Neural progenitor cell (in vitro differentiated cells): ENCODE measurements at places on chromosomes 4 and X.

DNA sequence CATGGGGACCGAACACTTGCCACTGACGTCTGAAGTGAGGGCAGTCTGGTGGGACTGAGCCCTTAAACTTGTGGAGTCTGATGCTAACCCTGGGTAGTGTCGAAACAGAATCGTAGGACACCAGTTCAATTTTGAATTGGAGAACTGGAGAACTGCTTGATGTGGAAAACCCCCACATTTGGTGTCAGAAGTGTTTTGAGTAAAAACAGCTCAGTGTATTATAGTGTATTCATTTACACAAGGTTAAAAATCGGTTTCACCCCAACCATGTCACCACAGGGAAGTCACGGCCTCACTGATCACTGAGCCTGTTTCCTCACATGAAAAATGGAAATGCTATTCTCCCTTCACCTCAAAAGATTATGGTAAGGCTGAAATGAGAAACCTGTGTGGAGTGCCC is 21.9 kb downstream of the PIN4 start:
- no peaks in the 10 kb centered on the region for H3K4me1 ChIP-seq
- peaks cover 4% of the 10 kb centered on the region for H3K36me3 ChIP-seq
- H3K27me3 ChIP-seq, result no peaks in the 10 kb centered on the region
- H3K27ac ChIP-seq, result no peak overlapping the region
- no peak for DNase-seq
- no peak overlapping the region for H3K4me3 ChIP-seq

GRCh38 chrX:108437349-108438109 is 693 bp downstream of the COL4A6 start:
- DNase-seq, result peak; percentile 37
- peak overlapping the region; percentile 84 for H3K4me3 ChIP-seq
- H3K4me1 ChIP-seq, result peaks cover 31% of the 10 kb centered on the region
- no peaks in the 10 kb centered on the region for H3K36me3 ChIP-seq
- no peak overlapping the region for H3K27ac ChIP-seq

DNA sequence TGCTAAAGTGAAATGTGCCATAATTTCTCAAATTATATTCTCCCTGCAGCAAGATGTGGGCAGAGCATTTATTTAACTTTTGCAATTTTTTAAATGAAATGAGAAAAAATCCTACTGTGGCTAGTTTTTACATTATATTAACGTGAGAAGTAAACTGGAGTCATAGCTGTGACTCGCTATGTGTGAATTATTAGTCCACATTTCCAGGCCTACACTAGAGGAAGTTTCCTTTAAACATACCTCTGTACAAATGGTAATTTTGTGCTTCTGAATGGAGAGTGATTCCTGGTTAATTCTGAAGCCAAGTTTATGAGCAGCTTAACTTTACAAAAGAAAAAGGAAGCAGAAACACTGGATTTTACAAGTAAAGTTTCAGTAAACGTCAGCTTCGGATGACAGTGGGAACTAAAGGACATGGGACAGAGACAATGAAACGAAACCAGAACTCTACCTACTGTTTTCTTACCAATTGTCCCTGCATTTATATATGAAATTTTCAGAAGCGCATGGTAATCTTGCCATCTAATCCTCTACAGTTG is 72.4 kb downstream of the FBXO8 start:
- H3K36me3 ChIP-seq, result no peaks in the 10 kb centered on the region
- H3K27me3 ChIP-seq, result peaks cover 100% of the 10 kb centered on the region
- H3K4me1 ChIP-seq, result peaks cover 23% of the 10 kb centered on the region
- no peak overlapping the region for H3K4me3 ChIP-seq
- DNase-seq, result no peak

DNA sequence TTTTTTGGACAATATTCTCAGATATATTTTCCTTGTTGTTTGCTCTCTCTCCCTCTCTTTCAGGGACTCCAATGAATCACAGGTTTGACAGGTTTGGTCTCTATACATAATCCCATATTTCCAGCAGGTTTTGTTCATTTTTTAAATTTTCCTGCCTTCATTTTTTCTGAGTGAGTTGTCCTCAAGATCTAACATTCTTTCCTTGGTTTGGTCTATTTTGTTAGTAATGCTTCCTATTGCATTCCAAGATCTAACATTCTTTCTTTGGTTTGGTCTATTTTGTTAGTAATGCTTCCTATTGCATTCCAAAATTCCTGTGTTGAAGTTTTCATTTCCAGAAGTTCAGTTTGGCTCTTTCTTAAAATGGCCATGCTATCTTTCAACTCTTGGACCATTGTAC is 45.3 kb upstream of the ZMAT1 start:
- no peak overlapping the region for H3K4me3 ChIP-seq
- no peaks in the 10 kb centered on the region for H3K4me1 ChIP-seq
- DNase-seq, result no peak
- no peak overlapping the region for H3K27ac ChIP-seq
- H3K36me3 ChIP-seq, result no peaks in the 10 kb centered on the region

- no peak overlapping the region for H3K4me3 ChIP-seq
- no peak overlapping the region for H3K27ac ChIP-seq
- no peaks in the 10 kb centered on the region for H3K27me3 ChIP-seq
- H3K4me1 ChIP-seq, result peaks cover 9% of the 10 kb centered on the region
- peak; percentile 35 for DNase-seq
Observed at GRCh38 chr4:183362916-183363542, 40.8 kb upstream of the CLDN24 start.

DNA sequence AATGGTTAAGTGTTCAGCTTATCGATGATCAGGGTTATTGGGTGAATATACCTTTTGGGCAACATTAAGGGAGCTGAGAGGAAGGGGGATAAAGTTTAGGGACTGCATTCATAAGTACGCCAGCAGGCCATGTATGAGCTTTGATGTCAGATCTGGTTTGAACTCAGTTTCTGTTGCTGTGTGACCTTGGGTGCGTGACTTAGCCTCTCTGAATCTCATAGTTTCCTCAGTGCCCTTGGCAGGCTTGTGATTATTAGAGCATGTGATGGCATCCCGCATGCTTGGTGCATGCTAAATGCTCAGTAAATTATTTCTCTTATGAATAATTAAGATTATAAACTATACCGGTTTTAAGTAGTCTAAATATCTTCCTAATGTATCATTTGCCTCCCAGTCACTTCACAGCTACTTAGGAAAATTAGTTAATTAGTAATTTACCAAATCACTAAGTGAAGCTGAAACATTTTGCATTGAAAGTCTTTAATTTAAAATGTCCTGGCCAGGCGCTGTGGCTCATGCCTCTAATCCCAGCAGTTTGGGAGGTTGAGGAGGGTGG is 3.8 kb downstream of the TBC1D14 start:
- no peak for DNase-seq
- H3K4me1 ChIP-seq, result peaks cover 34% of the 10 kb centered on the region
- peaks cover 8% of the 10 kb centered on the region for H3K27me3 ChIP-seq

- peaks cover 7% of the 10 kb centered on the region for H3K27me3 ChIP-seq
- peaks cover 11% of the 10 kb centered on the region for H3K4me1 ChIP-seq
- no peak overlapping the region for H3K4me3 ChIP-seq
- no peaks in the 10 kb centered on the region for H3K36me3 ChIP-seq
Observed at GRCh38 chr4:84968925-84969324, 2.4 kb upstream of the WDFY3 start.

GRCh38 chrX:41919870-41920269 is 3.5 kb downstream of the CASK start:
- H3K27me3 ChIP-seq, result no peaks in the 10 kb centered on the region
- no peaks in the 10 kb centered on the region for H3K36me3 ChIP-seq
- H3K27ac ChIP-seq, result no peak overlapping the region

GRCh38 chr4:98260579-98261404 is at the start of gene RAP1GDS1:
Gene RAP1GDS1 (plus strand): TSS chr4:98261384. CDS start chr4:98261566, 182 bp downstream.
- peak within 1 kb of the TSS; percentile 98 for H3K4me3 ChIP-seq
- peaks cover 19% of the 10 kb centered on the region for H3K4me1 ChIP-seq
- DNase-seq, result peak; percentile 97

GRCh38 chr4:169899295-169899694 is 126.9 kb downstream of the MFAP3L start:
- no peaks in the 10 kb centered on the region for H3K36me3 ChIP-seq

GRCh38 chrX:119503484-119503861 is 35.2 kb downstream of the SLC25A5 start:
- H3K27ac ChIP-seq, result no peak overlapping the region
- no peak overlapping the region for H3K4me3 ChIP-seq
- no peak for DNase-seq
- no peaks in the 10 kb centered on the region for H3K36me3 ChIP-seq
- H3K27me3 ChIP-seq, result no peaks in the 10 kb centered on the region
- no peaks in the 10 kb centered on the region for H3K4me1 ChIP-seq

DNA sequence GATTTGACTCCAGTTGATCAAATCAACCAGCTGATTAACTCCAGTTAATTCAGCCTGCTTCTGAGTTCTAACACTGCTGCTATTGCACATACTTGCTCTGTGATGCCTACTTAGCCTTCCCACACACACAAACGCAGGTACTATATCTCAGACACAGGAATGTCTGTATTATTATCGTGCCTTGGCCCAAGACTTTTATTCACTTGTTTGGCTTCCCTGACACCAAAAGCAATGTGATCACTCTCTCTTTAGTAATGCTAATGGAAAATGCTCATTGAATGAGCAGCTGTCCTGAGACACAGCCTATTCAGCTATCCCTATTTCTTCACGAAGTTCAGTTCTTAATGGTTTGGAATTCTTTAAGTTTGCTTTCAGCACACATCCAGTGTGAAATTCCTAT is 356.4 kb upstream of the CXorf51A start:
- DNase-seq, result no peak
- no peak overlapping the region for H3K27ac ChIP-seq
- peaks cover 2% of the 10 kb centered on the region for H3K36me3 ChIP-seq
- no peak overlapping the region for H3K4me3 ChIP-seq
- no peaks in the 10 kb centered on the region for H3K27me3 ChIP-seq

- no peak for DNase-seq
- no peaks in the 10 kb centered on the region for H3K4me1 ChIP-seq
- no peak overlapping the region for H3K4me3 ChIP-seq
- no peaks in the 10 kb centered on the region for H3K27me3 ChIP-seq
- no peak overlapping the region for H3K27ac ChIP-seq
Observed at GRCh38 chr4:39146211-39146610, 36.1 kb upstream of the WDR19 start.

DNA sequence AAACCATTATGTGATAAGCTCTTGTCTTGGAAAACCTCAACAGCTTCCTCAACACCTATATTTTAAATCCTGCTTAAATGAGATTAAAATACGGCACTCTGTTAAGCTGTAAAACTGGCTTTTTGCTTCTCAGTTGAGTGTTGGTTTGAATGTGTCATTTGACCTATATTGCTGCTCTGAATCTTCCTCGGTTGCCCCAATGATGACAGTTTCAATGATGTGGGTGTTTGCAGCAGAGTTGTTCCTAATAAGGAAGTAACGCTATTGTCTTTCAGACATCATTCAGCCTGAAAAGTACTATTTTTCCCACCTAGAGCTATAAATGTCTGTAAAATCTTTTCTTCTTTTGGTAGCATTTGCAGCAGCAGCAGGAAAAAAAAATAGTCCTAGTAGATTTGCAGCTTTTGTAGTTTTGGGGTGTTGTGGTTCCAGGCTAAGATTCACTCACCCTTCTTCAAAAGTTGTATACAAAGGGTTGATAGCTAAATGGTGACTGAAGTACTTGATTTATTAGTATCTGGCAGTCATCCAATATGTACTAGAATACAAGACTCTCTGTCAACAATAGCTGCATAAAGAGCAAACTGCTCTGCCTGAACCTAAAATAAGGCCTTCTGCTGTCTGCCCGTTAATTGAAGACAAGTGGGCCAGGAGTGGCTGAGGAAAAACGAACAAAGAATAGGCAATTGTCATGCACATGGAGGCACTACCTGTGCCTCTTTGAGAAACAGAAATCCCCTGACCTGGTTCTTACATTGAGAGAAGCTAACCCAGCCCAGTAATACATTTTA is 333.1 kb downstream of the IL1RAPL1 start:
- H3K27me3 ChIP-seq, result no peaks in the 10 kb centered on the region
- no peak overlapping the region for H3K4me3 ChIP-seq
- no peak for DNase-seq
- H3K4me1 ChIP-seq, result peaks cover 18% of the 10 kb centered on the region

- H3K27ac ChIP-seq, result no peak overlapping the region
- peak; percentile 2 for DNase-seq
- H3K4me3 ChIP-seq, result no peak overlapping the region
Observed at GRCh38 chrX:70970482-70970995, 39.6 kb upstream of the SLC7A3 start.

- no peak overlapping the region for H3K4me3 ChIP-seq
- H3K27ac ChIP-seq, result no peak overlapping the region
- H3K36me3 ChIP-seq, result no peaks in the 10 kb centered on the region
Observed at GRCh38 chr4:175871774-175872405, 59.8 kb upstream of the GPM6A start.

- H3K36me3 ChIP-seq, result no peaks in the 10 kb centered on the region
- peaks cover 4% of the 10 kb centered on the region for H3K4me1 ChIP-seq
- DNase-seq, result no peak
Observed at GRCh38 chrX:154382483-154383069, 3.5 kb downstream of the EMD start.

DNA sequence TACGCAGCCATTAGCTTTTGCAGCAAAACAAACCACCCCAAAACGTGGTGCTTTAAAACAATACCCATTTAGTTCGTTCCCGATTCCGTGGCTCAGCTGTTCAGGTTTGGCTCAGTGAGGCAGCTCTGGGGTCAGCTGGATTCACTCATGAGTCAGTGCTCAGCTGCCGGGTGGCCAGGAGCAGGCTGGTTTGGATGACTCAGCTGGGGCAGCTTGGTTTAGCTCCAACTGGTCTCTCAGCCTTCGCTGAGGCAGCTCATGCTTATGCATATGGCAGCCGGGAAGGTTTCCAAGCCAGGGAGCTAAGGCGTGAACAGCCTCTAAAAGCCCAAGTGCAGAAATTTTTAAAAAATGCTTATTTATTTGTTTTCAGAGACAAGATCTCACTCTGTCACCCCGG is 13.3 kb upstream of the CD99 start:
- no peaks in the 10 kb centered on the region for H3K4me1 ChIP-seq
- H3K4me3 ChIP-seq, result no peak overlapping the region
- H3K27me3 ChIP-seq, result no peaks in the 10 kb centered on the region
- H3K36me3 ChIP-seq, result no peaks in the 10 kb centered on the region

DNA sequence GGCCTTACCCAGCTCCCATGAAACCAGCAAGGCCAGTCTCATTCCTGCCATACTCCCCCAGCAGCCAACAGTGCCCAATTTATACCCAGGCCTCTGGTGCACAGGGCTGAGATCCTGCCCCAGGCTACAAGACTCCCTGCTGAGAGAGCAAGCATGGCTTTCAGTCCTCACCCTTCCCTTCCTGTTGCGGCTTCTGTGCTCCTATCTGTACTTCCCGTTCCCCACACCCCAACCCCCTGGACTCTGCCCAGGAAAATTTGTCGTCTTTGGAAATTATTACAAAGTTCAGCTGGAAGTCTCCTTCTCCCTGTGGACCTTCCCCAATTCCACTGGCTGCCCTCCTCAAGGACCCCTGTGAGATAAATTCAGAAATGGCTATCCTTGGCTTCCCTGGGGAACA is 84.1 kb upstream of the GK2 start:
- no peaks in the 10 kb centered on the region for H3K4me1 ChIP-seq
- H3K4me3 ChIP-seq, result no peak overlapping the region
- no peak for DNase-seq

DNA sequence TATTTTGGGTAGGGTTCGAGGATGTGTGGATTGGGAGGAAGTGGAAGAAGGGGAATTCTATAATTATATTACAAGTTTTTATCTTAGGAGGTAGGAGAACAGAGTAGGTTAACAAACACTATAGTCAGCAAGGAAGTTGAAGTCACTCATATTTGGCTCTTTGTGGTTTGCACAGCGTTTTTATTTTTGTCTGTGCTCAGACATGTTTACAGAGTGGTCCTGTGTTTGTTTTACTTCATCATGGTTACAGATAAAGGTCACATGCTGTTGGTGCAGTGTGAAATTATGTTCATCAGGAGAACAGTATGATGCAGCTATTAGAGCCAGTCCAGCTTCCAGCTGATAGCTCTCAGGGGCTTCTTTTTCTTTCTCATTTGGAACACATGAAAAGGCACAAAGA is 299.9 kb upstream of the SFRP2 start:
- DNase-seq, result no peak
- H3K27me3 ChIP-seq, result no peaks in the 10 kb centered on the region
- peaks cover 4% of the 10 kb centered on the region for H3K36me3 ChIP-seq
- no peak overlapping the region for H3K4me3 ChIP-seq
